HFFc6 (cell line): ENCODE measurements at places on chromosomes 1 and 21. TPM values are rescaled to one million over a fixed set of nuclear protein-coding genes. Genes with fewer than 3 reads are reported as not detected.
A peak's percentile ranks its signal among the peaks of the same experiment; 100 is the strongest.

DNA sequence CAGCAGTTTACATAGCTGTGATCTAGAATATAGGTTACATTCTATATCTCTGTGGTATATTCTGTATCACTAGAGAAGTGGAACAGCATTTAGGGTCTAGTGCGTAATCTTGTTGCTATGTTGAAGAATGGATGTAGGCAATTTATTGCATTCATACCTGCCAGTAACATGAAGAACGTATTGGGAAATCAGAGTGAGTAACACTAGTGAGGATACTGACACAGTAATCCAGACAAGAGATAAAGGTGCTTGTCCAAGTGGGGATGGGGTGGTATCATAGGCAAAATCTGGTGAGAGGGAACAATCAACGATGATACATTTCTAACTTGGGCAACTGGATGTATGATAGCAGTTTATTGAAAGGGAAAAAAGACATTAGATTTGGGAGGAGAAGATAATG, 9.8 kb downstream of the PPP2R5A start:
- DNase-seq: no peak

- DNase-seq: no peak
These were observed 7.6 kb downstream of the RPL5 start for GRCh38 chr1:92839442-92839841.

DNA sequence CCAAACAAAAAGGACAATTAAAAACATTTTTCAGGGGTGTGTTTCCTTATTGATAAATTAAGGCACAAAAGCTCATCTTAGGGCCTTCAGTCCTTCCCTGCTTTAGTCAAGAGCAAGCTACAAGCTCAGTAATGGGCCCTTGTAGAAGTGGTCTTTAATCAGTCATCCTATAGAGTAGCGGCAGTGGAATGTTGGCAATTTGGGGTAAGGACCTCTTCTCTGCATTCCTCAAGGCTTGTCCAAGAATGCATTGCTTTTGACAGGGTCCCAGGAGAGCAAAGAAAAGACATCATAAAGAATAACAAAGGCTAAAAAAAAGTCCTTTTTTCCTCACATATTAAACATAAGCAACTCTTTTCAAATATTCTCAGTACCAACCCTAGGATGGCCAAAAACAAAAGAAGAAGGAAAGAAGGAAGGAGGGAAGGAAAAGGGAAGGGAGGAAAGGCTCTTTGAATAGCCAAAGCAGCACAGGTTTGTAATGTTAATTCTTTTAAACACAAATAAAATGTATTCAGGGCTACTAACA, 27.3 kb upstream of the CAMK1G start:
- no peak for DNase-seq

GRCh38 chr1:53331446-53332185, 3.7 kb upstream of the LRP8 start:
- no peak for DNase-seq

- peak; percentile 8 for DNase-seq
These were observed at the start of gene EPHB2 for GRCh38 chr1:22710701-22711049. Gene EPHB2, plus strand, starts transcription at chr1:22710839. Its CDS starts 144 bp downstream, at chr1:22710983.

- DNase-seq: no peak
These were observed 7.7 kb upstream of the PSMD4 start for GRCh38 chr1:151246786-151247185.

DNA sequence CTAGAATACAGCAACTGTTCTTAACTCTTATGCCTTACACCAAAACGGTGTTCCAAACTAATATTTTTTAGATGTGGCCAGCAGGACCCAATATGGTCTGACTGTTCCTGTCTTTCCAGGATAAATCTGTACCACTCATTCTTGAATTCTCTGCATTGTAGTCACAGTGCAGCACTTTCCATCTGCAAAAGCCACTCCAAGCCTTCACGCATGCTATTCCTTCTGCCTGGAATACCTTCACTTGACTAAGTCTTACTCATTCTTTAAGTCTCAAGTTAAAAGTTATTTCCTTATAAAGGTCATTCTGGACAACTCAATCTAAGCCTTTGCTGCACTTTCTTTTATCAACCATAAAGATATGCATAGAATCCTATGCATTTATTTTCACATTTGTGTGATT, 1194.5 kb downstream of the PLA2G4A start:
- DNase-seq: peak; percentile 43

DNA sequence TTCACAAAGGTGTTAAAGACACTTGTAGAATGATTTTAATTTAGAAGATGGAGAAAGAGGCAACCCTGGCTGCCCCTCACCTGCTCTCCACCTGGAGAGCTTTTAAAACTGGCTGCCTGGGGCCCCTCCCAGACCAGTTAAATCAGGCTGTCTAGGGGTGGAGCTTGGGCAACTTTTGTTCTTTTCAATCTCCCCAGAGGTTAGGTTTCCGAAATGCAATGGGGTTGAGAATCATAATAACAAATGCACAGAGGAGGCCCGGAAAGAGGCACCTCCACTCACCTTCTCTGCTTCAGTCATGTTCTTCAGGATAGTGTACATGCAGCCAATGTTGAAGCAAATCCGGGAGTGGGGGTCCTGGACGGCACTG, 400 bp downstream of the NCF2 start:
- DNase-seq: no peak

DNA sequence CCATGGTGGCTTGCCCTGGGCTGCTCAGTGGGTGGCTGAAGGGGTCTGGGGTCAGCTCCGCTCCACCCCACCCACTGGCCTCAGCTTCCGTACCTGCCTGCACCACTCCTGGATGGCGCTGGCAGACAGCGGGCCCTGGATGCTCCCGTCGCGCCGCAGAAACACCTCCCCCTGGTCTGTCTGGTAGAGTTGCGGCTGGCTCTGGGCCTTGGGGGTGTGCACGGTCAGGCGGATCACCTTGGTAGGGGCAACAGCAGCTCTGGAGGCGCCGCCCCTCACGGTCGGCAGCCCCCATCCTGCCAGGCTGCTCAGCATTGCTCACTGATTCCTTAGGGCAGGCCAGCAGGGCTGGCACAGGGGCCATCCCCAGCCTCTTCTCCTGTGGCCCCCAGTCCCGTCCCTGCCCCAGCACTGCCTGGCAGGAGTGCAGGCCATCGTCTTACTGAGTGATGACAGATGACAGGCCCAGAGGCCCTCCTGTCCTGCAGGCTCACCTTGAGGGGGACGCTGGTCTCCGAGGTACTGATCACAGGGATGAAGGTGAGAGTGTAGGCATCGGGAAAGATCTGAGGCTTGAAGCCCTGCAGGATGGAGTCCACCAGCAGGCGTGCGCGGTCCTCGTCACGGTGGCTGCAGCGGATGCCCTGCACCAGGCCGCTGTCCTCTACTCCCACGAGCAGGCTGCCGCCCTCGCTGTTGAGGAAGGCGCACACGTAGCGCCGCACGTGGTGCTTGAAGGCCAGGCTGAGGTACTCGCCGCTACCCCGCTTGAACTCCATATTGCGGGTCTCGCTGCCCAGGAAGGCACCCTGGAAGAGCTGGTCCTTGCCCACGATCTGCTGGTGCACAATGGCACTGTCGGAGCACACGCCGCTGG, 4.1 kb downstream of the SLFNL1 start:
- DNase-seq: no peak

DNA sequence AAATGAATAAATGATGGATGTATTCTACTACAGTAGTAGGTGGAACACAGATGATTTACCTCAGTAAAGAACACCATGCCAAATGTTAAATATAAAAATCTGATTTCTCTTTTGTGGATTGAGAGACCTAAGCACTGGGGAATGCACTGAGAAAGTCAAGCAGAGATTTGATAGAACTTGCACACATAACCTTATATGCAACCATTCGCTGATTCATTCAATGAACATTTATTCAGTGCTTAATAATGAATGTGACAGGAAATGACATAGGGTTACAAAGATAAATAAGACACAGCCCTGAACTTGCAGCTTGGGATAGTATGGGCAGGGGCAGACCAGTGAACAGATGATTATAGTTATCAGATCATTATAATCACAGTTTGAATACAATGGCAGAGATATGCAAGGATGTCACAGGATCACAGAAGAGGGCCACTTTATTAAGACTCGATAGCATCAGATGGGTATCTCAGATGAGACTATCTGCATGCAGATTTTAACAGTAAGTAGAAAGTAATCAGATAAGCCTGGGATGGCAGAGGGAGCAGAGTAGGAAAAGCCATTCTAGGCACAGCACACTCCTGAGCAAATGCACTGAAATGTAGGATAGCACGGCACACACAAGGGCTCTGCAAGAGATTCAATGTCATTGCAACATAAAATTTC, 169.4 kb downstream of the ASTN1 start:
- no peak for DNase-seq

GRCh38 chr1:22953057-22953739, 19.5 kb downstream of the LACTBL1 start:
- DNase-seq: no peak

DNA sequence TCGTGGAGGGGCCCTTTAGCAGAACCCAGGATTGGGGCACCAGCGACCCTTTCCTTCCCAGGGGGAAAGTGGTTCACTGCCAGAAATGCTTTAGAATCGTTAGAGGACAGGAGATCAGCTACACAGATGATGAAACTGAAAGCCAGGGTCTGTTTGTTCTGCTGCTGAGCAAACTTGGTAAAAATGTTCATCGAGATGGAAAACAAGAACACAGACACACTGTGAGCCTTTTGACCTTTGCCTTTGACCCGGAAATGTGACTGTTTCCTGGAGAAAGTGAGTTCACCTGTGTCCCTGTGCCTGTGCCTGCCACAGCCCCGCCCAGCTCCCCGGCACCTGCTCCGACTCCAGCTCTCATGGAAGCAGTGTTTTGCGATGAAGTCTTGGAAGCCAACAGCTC, 234.3 kb downstream of the CAMTA1 start:
- no peak for DNase-seq

DNA sequence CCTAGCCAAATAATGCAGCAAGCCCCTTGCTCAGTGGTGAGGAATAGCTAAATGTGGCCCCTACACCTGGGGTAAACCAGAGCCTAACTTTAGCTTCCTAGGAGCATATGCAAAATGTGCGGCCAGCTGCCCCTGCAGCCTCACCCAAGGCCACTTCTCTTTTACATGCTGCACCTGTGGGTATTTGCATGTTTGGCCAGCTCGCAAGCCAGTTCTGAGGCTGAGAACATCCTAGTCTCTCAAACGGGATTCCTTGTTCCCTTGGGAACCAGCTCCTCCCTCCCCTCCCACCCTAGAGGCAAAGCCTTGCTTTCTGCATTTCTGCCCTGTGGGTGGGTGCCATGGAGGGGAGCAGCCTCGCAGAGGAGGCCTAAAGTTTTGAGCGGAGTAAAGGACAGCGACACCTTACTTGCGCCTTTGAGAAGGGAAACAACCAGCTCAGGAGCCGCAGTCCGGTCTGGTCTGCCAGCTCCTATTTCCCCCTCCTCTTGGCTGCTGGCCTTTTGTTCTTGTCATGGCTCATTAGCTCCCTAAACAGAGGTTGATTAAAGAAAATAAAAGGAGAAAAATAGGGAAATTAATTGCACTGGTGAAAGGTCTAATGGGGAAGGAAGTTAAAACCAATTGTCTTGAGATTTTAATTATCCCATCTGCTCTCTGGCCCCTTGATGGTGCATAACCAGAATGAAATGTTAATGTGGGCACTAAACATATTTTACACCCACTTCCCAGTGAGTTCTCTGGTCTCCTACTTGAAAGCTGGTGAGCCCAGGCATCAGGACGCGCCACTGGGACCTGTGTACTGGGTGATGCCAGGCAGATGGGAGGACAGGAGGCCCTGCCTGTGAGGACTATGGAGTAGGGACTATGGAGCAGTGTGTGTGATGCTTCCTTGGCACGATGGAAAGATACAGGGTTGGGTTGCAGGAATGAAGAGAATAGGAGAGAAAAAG, 68.7 kb downstream of the TEX35 start:
- no peak for DNase-seq

GRCh38 chr21:26962621-26963181, 4.2 kb downstream of the ADAMTS5 start:
- no peak for DNase-seq

GRCh38 chr21:29072873-29073221, 601 bp downstream of the CCT8 start:
- peak; percentile 16 for DNase-seq

DNA sequence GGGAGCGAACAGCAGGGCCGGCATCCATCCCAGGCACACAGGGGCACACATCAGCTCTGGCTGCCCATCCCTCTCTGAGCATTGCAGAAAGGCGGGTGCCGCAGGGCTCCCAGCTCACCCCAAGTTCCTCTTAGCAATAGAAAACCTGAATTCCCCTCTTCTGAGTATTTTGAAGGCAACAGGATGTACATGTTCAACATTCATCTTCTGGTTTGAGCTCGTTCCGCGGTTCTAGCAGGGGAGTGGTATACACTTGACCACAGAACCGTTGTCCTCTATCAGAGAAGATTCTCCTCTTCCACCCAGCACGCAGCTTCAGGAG, 23.6 kb downstream of the ACTA1 start:
- DNase-seq: no peak

DNA sequence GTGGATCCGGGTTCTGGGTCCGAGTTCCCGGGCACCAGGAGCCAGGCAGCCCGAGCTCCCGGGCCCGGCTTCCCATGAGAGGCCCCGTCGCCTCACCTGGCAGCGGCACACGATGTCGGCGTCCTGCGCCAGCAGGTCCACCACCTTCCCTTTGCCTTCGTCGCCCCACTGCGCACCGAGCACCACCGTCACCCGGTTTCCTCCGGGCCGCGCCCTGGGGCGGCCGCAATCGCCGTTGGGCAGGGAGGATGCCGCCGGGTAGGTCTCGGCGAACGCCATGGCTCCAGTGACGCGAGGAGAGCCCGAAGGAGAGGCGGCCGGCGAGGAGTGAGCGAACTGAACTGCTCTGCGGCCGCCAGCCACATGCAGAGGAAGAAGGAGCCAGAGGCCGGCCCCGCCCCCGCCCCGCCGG, at the start of gene ADSS2:
Gene ADSS2 (minus strand): TSS at position 371 of the 412 bp plus-strand sequence. CDS start 92 bp downstream, at position 279.
- DNase-seq: no peak

- DNase-seq: no peak
These were observed 3.6 kb upstream of the INAVA start for GRCh38 chr1:200890818-200891773.

DNA sequence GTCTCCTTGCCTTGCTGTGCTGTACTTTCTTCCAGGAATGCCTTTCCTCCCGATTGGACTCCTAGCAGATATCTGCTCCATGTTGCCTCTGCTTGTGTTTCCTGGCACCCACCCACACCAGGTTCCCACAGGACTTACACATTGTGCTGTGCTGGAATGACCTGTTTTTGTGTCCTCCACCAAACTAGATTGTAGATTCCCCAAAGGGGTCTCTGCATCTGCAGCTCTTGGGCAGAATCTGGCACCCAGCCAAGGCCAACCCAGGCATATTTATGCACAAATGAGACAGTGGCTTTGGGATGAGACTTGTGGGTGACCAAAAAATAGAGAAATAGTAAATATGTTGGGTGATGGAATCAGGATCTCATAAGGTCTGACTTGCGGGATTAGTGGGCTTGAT, 278.2 kb downstream of the RRAGC start:
- no peak for DNase-seq

GRCh38 chr21:45581322-45581712, 39.1 kb upstream of the SLC19A1 start:
- DNase-seq: no peak

Gene PGBD5
- not detected in 3 replicates for total RNA-seq

Gene PDPN
- not detected in 3 replicates for total RNA-seq

Gene GLRX2
- 32.8 to 39.5 TPM (median 38.7 TPM) in 3 replicates for total RNA-seq

Gene TRIM58
- total RNA-seq: not detected in 3 replicates

Gene ACOT11
- total RNA-seq: 2.7 to 4.8 TPM (median 3.7 TPM) in 3 replicates

Gene COL16A1
- total RNA-seq: 61.9 to 87.5 TPM (median 74.3 TPM) in 3 replicates

Gene MAN1C1
- 0.08 TPM in 1 of 3 replicates, not detected in the others for total RNA-seq

Gene VASH2
- not detected in 3 replicates for total RNA-seq
